Gastroesophageal sphincter (tissue), 4 donors: ENCODE measurements at places on chromosomes 7 and 10. TPM values are rescaled to one million over a fixed set of nuclear protein-coding genes. Genes with fewer than 3 reads are reported as not detected.

Gene PRTFDC1
- 3.2 TPM for total RNA-seq

Gene NEUROG3
- 0.54 TPM for total RNA-seq

Gene MMD2
- 1.1 TPM for total RNA-seq

Gene FOXP2
- 42.3 TPM for total RNA-seq

Gene CPA4
- total RNA-seq: not detected

Gene LIPM
- not detected for total RNA-seq

Gene DNAJC12
- 2.8 TPM for total RNA-seq

Gene NRG3
- total RNA-seq: not detected

Gene SLC39A12
- total RNA-seq: not detected
